Stimulated activated CD8-positive, alpha-beta memory T cell treated with anti-CD3 and anti-CD28 coated beads, Interleukin-4, amount 100 ng/mL, for 4 hours (primary cell): ENCODE measurements at places on chromosomes 2 and 18.

DNA sequence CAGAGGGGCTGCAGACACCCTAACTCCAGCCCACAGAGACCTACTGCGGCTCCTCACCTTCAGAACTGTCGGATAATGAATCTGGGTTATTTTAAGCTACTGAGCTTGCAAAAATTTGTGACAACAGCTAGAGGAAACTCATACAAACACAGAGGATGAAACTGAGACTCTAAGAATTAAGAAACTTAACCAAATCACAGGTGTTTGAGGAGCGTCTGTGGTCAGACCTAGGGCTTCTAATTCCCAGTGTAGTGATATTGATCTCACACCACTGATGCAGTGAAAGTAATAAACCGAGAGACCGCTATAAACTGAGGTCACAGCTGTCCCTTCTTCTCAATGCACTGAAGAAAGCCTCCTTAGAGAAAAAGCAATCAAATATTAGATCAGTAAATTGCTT lies 110.1 kb downstream of the RGPD3 start:
- no peak for DNase-seq

DNA sequence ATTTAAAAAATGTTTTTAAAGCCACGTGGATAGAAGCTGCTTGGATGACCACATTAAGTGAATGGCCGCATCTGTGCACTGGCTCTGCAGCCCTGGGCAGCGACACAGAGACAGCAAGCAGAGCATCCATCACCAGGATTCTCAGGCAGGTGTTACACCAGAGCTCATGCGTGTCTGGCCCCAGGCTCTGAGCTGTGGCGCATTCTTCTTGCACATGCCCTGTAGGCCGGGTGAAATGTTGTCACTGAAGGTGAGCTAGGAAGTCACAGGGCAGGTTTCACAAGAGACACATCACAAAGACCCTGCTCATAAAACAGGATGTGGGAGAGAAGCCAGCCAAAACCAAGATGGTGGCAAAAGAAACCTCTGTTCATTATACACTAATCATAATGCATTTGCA lies 8.4 kb upstream of the PXDN start:
- DNase-seq, result no peak

DNA sequence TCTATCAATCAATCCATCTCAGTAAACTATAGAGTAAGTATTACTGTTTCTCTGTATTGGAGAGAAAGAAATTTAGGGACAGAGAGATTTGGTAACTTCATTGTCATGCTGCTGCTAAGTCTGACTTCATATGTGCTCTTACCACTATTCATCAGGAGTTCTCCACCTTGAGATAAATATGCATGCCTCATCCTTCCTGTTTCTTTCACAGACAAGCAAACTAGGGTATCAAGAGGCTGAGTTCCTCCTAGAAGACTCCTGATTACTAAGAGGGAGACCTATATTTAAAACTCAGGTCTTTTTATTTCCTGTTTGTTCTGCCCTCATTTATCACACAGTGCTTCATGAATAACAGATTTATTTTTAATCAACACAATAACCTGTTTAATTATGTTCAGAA lies 34.1 kb downstream of the RIT2 start:
- DNase-seq, result no peak

GRCh38 chr2:41600460-41600859 lies 447.4 kb upstream of the PKDCC start:
- no peak for DNase-seq

DNA sequence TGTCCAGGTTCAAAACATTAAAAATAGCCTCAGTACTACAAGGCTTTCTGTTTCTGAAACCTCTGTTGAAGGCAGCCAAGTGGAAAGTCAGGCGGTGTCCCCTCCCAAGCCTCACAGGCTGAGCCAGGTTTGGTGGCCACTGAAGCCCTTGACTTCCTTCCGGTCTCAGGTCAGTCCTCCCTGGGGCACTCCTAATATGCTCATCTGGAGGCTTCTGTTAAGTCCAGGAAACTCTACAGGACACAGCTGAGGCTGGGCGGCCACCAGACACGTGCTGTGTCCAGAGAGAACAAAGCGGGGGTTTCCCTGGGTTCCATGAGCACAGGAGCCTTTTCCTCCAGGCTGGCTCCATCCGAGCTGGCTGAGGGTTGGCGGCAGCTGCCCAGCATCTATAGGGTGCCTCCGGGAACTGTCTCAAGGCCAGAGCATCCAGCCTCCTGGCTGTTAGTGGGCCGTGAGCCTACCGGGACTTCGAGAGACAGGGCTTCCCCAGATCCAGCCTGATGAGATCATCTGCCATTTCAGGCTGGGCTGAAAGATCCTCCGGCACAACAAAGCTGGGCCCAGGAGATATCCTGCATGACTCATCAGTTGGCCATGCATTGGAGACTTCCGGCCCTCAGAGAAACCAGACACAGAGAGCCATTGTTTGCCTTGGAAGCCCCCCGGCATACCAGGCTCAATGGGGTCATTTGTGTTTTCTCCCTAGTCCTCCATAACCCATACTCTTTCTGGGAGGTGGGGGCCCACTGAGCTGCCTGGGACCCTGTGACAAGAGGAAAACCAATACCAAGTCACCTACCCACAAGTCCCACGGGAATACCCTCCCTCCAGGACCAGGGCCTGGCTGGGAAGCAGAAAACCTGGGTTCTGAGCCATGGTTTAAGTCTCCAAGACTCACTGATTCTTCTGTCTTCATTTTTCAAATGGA lies 71.7 kb downstream of the HS1BP3 start:
- DNase-seq, result no peak

DNA sequence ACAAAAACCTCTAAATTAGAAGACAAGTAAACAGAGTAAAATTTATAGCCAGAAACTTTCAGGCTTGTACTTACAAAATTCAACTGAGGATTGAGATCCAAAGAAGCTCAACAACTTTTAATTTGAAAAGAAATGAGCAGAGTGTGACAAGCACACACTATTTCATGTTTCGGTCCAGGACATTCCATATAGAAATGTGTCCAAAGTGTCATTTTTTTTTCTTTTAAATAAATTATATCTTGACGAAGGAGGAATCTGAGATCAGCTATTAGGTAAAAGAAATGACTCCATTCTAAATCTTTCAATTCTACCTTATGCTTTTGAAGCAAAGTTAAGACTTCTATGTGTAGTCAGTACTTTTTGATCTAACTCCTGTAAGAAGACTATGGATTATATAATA lies 4.6 kb downstream of the FN1 start:
- DNase-seq, result no peak

DNA sequence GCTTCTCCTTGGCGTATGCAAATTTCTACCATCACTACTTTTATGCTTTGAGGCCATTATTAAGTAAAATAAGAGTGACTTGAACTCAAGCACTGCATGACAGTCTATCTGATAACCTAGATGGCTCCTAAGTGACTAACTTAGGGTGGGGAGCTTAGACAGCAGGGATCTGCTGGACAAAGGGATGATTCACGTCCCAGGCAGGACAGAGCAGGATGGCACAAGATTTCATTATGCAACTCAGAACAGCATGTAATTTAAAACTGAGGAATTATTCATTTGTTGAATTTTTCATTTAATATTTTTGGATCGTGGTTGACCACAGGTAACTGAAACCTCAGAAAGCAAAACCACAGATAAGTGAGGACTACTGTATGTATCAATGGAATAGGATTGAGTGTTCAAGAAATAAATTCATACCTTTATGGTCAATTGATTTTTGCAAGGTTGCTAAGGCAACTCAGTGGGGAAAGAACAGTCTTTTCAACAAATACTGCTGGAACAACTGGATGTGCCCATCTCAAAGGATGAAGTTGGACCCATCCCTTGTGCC lies 115.3 kb downstream of the MBD2 start:
- DNase-seq, result no peak

DNA sequence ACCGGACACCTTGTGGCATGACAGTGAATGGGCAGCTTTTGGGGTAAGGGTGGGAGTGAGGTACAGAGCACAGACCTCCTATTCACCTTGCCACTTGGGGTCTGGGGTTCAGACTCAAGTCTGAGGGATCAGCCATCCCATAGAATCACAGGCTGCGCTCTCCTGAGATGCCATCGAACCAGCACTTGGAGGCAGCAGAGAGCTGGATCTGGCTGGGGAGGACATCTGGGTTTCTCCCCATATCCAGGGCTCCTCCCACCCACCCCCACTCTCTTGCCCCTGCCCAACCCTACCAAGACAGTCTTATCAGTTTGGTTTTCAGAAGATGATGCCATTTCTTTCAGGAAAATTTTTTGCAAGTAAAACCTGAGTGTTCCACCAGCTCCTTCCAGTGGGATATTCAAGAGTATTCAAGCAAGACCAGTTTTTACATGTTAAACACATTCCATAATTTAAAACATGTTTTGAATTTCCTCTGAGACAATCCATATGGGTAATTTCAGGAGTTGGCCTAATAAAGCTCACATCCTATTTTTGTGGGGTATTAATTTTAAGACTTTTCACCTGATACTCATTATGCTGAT lies 29.2 kb upstream of the TEX44 start:
- no peak for DNase-seq

- no peak for DNase-seq
These were observed 47.2 kb upstream of the CDC42EP3 start for GRCh38 chr2:37718515-37719161.

GRCh38 chr2:234138836-234139235 lies 88.3 kb downstream of the SPP2 start:
- no peak for DNase-seq

GRCh38 chr18:79796016-79796415 lies 1.7 kb upstream of the KCNG2 start:
- DNase-seq, result no peak

DNA sequence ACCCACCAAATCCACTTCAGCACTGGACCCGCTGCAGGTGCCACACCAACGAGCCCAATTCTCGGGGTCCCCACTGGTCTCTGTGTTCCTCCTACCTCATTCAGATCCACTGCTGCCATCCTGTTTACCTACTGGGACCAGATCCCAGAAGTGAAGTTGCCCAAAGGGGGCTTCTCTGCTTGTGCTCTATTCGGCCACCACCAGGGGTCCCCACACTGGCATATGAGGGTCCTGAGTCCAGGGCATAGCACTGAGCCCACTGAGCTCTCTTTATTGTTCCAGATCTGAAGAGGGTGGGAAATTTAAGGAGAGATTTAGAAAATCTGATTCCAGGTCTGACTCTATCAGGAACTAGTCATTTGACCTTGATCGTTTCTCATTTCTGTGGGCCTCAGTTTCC lies 2.4 kb downstream of the GPR45 start:
- DNase-seq, result no peak

DNA sequence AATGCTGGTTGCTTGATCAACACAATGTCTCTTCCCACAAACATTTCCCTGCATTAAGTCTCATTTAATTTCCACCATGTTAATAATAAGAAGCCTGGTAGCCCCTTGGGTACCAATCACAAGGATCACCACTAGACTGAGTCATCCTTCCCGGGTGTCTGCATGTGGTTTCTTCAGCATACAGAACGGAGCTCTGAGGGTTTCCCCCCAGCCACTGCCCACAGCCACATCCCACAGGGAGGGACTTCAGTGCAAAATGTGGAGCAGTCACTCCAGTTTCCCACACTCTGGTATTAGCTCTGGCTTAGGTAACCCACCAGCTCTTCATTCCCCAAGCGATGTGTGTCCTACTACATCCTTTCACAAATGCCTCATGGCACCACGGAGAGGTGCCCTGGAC lies 42.7 kb upstream of the POLE4 start:
- peak; percentile 7 for DNase-seq

DNA sequence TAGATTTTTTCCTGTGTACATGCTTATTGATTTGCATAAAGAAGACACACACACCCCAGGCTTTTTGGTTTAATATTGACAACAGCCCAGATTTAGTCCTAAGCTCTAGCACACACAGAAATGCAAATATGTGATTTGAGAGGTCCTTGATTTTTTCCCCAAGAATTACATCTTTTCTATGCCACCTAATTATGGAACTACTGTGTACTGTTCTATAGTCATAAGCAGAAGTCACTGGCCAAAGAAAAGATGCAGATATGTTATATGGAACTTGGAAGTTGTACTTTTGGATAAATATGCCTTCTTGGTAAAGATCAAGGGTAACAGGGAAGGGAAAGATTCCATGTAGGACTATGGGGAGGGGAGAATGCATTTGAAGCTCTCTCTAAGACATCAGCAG lies 105.6 kb downstream of the SETBP1 start:
- DNase-seq, result no peak

DNA sequence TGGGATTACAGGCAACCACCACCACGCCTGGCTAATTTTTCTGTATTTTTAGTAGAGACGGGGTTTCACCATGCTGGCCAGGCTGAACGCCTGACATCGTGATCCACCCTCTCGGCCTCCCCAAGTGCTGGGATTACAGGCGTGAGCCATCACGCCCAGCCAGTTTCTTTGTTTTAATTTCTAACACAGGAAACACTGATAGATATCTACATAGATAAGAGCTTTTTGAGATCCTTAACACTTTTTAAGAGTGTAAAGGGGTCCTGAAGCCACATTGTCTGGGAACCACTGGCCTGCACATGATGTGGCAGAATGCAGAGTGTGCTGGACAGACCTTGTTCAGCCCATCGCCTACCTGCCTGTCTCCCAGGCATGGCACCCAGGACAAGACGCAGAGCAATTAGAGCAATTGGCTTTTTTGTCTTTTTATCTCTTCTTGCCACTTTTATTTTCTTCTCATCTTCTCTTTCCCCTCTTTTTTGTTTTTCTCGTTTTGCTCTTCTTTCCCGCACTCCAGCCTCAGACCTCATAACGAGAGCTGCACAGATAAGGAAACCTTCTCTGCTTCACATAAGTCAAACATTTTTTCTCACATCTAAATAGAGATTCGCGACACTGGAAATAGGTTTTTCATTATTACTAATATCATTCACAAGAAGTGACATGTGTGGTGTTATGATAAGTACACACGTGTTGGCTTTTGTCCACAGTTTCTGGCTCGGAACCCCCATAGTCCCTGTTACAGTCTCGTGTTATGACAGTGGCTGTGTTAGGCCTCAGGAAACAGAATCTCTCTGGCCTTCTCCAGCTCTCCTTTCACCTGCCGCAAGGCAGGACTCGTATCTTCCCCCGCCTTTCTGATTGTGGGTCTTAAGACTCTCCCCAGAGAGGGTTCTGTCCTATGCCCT lies 25.2 kb upstream of the GPR55 start:
- DNase-seq, result no peak

- no peak for DNase-seq
These were observed 5.5 kb downstream of the WDR75 start for GRCh38 chr2:189446780-189447179.

DNA sequence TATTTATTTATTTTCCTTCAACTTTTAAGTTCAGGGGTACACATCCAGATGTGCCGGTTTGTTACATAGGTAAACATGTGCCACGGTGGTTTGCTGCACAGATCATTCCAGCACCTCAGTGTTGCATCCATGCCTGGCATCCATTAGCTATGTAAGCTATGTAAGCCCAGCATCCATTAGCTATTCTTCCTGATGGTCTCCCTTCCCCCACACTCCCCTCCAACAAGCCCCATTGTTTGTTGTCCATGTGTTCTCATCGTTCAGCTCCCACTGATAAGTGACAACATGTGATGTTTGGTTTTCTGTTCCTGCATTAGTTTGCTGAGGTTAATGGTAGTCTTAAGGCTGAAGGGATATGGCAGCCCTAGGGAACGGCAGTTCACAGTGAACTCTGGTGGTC lies 203.4 kb downstream of the CTNNA2 start:
- DNase-seq, result no peak

- no peak for DNase-seq
These were observed 77.8 kb downstream of the FAM161A start for GRCh38 chr2:61775956-61776570.
